ENCODE measurements at places on chromosomes 2 and 18.

DNA sequence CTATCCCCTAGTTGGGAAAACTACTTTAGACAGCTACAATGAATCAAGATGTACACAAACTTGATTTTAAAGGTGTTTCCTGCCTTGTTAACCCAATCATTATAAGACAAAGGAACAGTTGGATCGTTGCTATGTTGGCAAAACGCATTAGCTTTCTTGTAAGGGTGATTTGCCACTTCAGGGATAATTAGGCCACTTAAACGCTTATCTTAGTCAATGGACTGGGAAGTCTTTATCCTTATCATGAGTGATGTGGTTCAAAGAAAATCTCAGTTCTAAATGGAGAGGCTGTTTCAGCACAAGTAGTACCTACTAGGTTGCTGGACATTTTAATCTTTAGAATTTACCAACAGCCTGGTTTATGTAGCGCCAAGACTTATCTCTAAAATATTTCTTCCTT is 406.1 kb upstream of the MEX3C start:
- no peak for DNase-seq

DNA sequence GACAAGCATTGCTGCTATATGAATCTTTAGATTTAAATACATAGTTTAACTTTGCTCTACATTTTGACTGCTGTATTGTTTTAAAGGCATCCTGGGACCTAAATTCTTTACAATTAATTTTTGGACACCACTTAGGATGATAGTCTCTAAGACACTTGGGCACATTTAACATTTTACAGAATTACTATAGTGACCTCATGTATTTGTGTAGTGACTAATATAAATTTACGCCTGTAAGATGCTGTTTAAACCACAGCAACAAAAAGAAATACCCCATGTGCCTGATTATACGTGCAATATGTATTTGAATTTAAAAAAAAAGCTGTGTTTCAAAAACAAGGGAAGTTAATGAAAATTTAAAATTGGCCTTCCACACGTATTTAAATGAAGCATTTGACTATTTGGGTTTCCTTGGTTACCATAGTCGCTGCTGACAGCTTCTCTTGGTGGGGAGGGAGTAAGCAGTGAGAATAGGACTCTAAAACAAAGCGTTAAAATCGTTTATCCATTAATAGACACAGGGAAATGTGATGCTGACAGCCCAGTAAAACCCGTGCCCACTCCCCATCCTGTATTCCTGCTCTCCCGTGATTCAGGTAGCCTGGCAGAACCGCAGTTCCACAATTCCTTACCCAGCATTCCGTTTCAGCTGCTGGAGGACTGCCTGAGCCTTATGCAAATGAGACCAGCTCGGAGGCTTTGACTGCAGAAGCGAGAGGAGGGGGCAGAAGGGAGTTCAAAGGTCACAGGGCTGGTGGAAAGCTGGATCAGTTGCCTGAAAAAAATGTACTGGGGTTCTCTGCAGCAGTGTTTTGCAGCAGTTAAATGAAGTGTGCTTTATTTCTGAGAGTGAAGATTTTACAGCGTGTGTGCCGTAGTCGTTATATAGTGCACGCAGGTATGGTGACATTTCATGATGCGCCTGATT is 104.3 kb downstream of the CSRNP3 start:
- DNase-seq, result peak; percentile 44

DNA sequence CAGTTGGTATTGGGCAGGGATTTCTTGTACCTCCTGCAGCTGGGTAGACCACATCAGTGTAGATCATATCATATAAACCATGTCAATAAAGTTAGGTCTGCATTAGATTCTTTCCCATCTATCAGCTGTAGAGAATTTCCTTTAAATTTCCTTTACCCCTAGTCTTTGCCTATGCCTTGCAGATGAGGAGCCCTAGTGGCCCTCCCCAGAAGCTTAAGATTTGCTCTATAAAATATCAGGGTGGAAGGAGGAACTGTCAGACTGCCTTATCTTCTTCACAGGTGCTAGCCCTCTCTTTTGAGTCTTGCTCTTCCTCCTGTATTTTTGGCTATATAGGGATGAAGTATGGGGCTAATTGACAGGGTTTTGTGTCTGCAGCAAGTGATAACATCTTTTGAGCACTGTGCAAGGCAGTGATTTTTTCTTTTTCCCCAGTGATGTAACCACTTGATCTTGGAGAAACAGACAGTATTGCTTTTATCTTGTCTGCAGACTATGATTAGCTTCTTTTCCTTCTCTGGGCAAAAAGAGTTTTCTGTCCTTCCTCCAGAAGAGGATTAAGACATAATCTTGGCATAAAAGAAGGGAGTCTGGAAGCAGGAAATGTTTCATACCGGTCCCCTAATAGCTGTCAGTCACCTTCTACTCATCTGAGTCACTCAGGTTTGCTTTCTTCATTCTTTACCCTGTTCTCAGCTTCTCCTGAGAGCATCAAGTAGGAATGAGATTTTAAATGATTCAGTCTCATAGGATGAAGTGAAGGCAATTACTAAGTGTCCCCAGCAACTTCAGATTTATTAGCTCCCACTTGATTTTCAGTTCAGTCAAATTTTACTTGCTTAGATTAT is 286.4 kb downstream of the CDH19 start:
- no peak for DNase-seq

DNA sequence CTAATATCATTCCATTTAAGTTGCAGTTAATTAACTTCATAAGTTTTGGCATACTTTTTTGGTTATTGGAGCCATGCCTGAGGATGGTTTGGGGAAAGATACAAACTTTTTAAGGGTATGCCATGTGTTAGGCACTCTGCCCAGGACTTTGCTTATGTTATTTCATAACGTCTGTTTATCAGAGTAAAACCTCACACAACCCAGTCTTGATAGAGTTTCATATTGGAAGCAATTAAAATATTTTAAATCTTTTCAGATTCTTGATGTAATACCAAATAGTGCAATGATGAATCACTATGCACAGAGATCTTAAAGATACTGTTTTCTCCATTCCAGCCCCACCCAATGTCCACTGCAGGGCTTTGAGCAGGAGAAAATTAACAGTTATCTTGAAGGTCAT is 529.1 kb upstream of the HNMT start:
- DNase-seq, result no peak

DNA sequence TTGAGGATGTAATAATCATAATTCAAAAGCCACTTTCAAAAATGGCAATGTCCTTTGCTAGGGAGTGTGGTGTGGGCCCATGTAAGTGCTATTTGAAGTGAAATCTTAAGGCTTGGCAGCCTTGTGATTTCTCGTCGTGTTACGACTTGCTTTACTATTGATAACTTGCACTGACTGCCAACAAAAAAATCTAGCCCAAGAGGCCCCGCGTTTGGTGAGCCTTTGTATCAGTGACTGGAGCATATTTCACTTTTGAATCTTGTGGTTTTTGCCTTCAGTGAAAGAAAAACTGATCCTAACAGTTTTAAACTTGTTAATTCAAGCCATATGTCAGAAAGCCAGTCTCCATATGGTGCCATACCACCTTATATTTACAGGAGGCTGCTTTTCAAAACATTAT is 248.0 kb downstream of the TMEM182 start:
- DNase-seq, result no peak

- peak; percentile 31 for DNase-seq
Measured at GRCh38 chr2:182666674-182667314, 49.3 kb upstream of the DNAJC10 start.

- DNase-seq, result no peak
Measured at GRCh38 chr18:75418293-75419005, 9.1 kb downstream of the SMIM21 start.

GRCh38 chr2:176152350-176153181 is 1.2 kb downstream of the HOXD4 start:
- no peak for DNase-seq

All from Calu3 (cell line).